ENCODE measurements at places on chromosomes 4 and X.

- no peak for DNase-seq
Measured at GRCh38 chr4:151811403-151811802, 50.6 kb upstream of the GATB start.

DNA sequence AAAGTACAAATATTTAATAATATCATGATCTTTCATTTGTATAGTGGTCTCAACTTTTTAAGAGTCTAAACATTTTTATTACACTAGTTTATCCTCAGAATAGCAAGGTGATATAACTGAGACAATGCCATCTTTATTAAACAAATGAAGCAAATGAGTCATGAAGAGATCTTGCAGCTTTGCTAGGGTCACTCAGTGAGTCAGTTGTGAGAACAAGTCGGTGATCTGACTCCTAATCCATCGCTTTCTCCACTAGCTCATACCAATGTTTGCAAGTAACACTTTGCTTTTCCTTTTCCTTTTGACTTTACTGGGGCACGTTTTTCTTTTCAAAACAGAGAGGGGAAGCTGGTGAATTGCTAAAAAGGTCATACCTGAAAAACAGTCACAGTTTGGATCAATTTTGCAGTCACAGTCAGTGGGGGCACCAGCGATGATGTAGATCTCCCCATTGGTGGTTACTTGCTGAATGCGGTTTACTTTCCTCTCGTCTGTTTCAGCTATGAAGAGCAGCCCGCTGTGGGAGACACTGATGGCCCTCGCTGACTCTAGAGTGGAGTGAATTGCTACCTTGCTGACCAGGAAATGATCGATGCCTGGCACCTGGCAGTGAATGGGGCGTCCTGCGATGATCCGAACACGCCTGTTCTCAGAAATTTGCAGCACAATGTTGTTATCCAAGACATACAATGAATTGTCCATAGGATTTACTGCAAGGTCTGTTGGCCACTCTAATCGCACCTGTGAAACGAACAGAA is 75.7 kb downstream of the SH2D1A start:
- no peak for DNase-seq

DNA sequence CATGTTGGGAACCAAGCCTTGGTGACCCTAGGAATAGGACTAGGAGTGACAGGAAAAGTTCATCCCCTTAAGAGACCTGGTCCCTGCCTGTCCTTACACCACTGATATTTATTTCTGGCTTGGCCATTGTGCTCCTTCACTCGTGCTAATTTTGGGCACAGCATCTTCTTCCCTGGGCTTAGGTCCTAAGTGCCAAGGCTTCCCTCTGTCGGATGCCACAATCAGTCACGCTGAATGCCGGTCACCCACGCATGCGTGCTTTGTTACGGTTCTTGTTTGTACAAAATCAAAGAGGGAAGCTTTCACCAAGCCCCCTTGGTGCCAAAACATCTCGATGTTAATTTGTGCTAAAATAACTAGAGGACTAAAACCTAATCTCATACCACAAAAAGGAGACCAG is 17.4 kb upstream of the MAP3K15 start:
- DNase-seq = no peak

GRCh38 chrX:40104985-40105834 is 7.5 kb upstream of the BCOR start:
- DNase-seq = no peak

- DNase-seq = no peak
Measured at GRCh38 chr4:137768196-137768595, 235.9 kb upstream of the PCDH18 start.

- no peak for DNase-seq
Measured at GRCh38 chr4:89957046-89957926, 62.6 kb downstream of the MMRN1 start.

GRCh38 chr4:101914761-101915160 is 124.2 kb downstream of the BANK1 start:
- no peak for DNase-seq

Data from activated T-helper 1 cell treated with anti-CD3 and anti-CD28 coated beads, Interleukin-2, amount 50 U/mL, for 16 hours (primary cell).